GM23338 (cell line): ENCODE measurements at places on chromosomes 1 and 21.

GRCh38 chr1:208182880-208183645 is 61.1 kb downstream of the PLXNA2 start:
- no peak for DNase-seq

GRCh38 chr1:112840631-112841624 is 115.1 kb downstream of the SLC16A1 start:
- DNase-seq = no peak

DNA sequence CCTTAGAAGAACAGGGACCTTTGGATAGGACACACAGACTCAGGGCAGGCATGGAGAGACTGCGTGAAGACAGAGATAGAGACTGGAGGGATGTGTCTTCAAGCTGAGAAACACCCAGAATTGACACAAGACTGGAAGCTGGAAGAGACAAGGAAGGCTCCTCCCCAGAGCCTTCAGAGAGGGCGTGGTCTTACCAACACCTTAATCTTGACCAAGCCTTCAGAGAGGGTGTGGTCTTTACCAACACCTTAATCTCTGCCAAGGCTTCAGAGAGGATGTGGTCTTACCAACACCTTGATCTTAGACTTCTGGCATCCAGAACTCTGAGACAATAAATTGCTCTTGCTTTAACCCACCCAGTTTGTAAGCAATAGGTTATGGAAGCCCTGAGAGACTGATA is 481.4 kb upstream of the VAMP3 start:
- no peak for DNase-seq

GRCh38 chr1:145942871-145943270 is 14.9 kb downstream of the LIX1L start:
- no peak for DNase-seq

DNA sequence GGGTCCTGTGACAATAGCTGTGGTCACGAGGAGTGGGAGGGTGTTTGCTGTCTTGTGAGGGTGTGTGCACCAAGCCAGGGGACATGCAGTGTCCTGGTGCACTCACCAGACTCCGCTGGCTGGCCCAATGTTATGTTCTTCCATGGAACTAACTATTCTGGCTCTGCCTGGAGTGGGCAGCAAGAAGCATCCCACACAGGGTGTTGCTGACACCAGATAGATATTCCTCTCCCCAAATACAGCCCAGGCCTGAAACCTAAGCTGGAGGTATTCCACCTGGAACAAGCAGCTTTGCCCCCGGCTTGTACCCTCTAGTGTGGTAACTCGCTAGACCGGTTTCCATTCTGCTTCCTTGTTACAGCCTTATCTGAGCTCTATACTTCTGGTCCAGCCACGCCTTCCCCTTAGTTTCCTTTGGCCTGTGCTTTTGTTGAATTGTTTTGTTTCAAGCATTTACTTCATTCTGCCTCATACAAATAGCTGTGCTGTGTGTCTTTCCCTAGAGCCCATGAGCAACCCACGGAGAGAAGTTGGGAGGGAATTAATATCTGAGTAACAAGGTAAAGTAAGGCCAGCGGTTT is 14.7 kb upstream of the LY9 start:
- no peak for DNase-seq
